ENCODE measurements at places on chromosomes 2 and 18. TPM values are rescaled to one million over a fixed set of nuclear protein-coding genes. Genes with fewer than 3 reads are reported as not detected.
A peak's percentile ranks its signal among the peaks of the same experiment; 100 is the strongest.

Gene ARHGEF33
- total RNA-seq, result 0.27 TPM

Gene UNC50
- total RNA-seq, result 35.3 TPM

Gene MYO5B
- 0.49 TPM for total RNA-seq

Gene LYPD6B
- 1.4 TPM for total RNA-seq

Gene UGT1A10
- not detected for total RNA-seq

Gene CNGA3
- total RNA-seq, result not detected

Gene ANKRD62
- not detected for total RNA-seq

Gene RASGRP3
- 205 TPM for total RNA-seq

Gene SERPINB11
- total RNA-seq, result not detected

GRCh38 chr2:237441605-237442274 is 27.8 kb upstream of the COL6A3 start:
- no peak for DNase-seq

- DNase-seq, result no peak
Measured at GRCh38 chr18:47605093-47605492, 325.4 kb downstream of the SMAD2 start.

DNA sequence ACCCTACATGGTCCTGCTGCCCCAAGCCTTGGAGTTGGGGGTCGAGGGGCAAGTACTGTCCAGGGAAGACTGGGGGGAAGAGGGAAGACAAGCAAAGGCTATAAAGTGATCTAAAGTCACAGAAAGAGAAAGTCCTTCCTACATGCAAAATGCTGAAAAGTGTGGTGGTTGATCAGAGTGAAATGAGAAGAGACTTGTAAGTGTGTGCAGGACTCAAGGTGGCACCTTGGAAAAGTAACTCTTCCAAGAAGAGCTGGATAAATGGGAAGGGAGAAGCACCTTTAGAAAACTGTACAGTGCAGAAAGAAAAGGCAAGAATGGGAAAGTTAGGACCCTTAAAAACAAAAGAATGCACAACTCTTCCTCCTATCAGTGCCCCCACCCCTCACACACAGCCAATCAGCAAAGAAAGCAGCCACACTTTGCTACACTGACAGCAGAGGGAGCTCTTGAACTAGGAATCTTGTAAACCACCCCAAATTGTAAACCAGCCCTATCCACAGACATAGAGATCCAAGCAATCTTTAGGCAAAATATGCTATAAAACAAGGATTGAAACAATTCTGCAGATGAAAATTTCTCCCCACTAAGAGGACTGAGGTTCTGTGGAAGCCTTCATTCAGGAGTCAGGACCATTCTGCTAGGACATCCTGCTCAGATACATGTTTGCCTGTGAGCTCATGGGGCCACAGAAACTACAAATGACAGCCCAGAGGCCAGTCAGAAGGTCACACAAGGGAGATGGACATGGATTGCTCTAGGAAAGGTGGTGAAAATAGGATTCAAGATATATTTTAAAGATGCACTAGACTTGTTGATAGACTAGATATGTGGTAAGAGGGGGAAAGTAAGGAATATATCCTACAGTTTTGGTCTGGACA is 146.4 kb downstream of the FTCDNL1 start:
- DNase-seq, result no peak

- peak; percentile 36 for DNase-seq
Measured at GRCh38 chr2:70094978-70095719, 7.9 kb downstream of the PCBP1 start.

- no peak for DNase-seq
Measured at GRCh38 chr2:119724656-119725485, 34.9 kb upstream of the PTPN4 start.

GRCh38 chr18:41444943-41445342 is 510.1 kb upstream of the PIK3C3 start:
- no peak for DNase-seq

DNA sequence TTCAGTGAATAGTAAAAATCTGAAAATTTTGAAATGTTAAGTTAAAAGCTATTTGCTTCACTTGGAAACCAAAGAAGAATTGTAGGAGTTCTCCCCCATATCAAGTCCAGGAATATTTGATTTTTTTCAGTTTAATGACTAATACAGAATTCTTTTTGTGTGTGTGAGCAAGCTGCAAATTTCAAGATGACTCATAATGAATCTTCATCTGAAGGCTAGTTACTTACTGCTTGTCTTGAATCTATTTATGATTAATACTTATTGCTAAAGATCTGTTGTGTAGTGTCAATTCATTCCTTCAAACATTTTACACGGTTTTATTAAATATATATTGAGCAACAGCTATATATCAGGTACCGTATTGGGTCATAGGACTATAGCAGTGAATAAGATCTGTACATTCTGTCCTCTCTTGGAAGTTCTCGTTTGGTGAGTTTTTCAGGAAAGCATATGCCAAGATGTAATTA is 47.8 kb upstream of the CAVIN2 start:
- DNase-seq, result no peak
